ENCODE measurements at places on chromosomes 2 and 18.

DNA sequence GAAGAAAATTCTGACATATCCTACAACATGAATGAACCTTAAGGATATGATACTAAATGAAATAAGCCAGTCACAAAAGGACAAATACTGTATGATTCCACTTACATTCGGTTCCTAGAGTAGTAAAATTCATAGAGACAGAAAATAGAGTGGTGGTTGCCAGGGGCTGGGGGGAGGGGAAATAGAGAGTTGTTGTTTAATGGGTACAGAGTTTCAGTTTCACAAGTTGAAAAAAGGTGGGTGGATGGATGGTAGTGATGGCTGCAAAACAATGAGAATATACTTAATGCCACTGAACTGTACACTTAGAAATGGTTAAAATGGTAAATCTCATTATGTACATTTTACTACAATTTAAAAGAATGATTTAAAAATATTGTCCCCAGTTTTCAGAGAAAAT, 53.3 kb upstream of the NFU1 start:
- no peak for DNase-seq

DNA sequence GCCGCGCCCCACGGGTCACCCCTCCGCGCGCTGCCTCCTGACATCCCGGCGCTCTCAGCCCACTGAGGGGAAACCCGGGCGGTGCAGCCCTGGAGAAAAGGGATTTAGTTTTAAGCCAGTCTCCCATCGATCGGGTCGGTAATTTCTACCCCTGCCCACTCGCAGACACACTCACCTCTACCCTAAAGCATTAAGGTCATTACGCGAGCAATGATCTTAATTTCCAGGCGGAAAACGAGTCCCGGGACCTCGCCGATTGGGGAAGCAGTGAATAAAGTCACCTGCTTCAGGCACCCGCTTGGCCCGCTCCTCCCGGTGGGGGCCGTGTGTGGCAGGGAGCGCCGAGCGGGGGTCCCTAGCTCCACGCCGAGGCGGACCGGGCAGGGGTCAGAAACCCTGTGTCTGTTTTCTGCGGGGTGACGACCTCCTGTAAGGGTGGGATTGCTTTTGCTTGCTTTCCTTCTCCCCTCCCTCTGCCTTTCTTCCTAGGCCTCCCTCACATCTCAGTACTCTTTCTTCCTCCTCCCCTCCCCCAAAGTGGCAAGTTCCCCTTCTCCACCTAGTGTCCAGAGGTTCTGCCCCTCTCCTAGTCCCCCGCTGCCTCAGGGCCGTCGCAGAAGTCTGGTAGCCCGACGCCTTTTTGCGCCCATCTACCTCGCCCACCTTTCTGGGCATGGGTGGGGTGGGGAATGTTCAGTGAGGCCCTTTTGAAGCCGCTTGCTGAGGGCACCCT, 142.6 kb downstream of the MEIS1 start:
- DNase-seq = no peak

- no peak for DNase-seq
Observed at GRCh38 chr18:77110400-77110799, 22.2 kb downstream of the MBP start.

DNA sequence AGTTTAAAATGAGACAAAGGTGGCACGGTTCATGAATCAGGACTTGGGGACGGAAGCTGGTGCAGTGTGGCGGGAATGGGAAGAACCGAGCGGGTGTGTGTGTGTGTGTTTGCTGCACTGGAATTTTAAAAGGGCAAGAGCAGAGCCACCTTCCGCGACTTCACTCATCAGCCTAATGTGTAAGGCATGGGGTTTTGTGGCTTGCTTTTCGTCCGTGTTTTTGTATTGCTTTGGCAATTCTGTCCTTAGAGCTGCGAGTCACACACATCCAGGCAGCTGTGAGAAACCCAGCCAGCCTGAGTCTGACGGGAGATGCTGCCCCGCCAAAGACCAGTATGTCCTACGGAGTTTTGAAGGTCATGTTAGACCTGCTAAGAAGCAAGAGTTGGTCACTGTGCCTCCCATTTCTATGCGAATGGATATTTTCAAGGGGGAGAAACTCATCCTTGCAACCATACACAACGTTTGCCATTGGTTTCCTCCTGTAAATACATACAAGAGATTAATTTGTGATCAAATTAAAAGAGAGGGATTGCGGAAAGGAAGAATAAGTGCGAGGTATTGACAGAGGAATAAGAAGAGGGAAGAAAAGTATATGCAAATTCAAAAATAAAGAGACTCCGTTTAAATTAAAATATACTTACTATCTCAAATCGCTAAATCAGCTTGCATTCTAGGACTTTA, 665 bp upstream of the CACNB4 start:
- DNase-seq = no peak

GRCh38 chr2:230016844-230017243, 51.9 kb downstream of the SLC16A14 start:
- DNase-seq = no peak

- no peak for DNase-seq
Observed at GRCh38 chr2:133748007-133748700, 179.9 kb upstream of the NCKAP5 start.

GRCh38 chr2:207142461-207142860, 23.3 kb downstream of the KLF7 start:
- no peak for DNase-seq

- no peak for DNase-seq
Observed at GRCh38 chr2:197931661-197932312, 127.4 kb downstream of the PLCL1 start.

DNA sequence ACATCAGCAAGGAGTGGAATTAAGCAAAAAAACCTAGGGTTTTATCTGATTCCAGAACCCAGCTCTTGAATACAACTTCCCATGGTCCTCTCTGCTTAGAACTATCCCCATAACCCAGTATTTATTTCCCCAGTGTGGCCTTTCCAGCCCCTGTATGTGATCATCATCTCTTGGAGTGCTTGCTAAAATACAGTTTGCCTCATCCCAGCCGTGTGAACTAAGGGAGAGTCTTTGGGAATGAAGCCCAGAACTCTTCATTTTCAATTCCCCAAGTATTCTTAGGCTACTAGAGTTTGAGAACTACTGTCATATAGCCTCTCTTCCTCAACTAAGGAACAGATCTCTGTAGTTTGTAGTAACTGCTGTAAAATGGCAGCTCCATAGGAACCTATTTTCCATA, 173.1 kb downstream of the LCLAT1 start:
- DNase-seq = no peak

- DNase-seq = peak; percentile 60
Observed at GRCh38 chr2:112884869-112885505, 26.0 kb upstream of the IL37 start.

- DNase-seq = no peak
Observed at GRCh38 chr18:62258093-62258492, 67.0 kb upstream of the TNFRSF11A start.

- no peak for DNase-seq
Observed at GRCh38 chr2:222622910-222623309, 33.0 kb downstream of the FARSB start.

DNA sequence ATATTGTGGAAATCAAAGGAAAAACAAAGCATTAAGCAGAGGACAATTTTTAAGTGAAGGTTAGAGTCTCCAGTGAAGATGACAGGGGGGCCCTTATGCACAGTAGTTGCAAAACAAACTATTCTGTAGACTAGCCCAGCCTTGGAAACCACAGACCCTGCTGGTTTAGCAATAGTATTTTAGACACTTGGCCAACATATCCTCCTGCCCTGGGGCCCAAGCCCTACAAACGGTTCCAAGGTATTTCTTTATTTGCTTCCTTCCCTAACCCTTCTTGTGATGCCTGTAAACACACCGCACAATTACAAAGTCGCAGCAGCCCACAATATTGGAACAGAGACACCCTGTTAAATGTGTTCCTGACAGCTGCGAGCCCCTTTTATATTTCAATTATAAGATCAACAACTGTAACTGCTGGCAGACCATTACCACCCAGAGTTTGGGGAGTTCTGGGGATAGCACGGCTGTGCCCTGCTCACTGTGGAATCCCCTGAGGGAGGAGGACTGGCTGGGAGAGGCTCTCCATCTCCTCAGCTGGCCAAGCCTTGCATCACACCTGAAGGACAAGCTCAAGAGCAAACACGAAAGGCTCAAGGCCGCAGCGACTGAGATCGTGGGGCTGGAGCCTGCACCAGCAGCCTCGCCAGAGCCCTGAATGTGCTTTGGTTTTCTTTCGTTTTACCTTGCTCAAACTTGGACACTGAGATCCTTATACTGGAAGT, 282.2 kb upstream of the ATP5MC3 start:
- DNase-seq = no peak

DNA sequence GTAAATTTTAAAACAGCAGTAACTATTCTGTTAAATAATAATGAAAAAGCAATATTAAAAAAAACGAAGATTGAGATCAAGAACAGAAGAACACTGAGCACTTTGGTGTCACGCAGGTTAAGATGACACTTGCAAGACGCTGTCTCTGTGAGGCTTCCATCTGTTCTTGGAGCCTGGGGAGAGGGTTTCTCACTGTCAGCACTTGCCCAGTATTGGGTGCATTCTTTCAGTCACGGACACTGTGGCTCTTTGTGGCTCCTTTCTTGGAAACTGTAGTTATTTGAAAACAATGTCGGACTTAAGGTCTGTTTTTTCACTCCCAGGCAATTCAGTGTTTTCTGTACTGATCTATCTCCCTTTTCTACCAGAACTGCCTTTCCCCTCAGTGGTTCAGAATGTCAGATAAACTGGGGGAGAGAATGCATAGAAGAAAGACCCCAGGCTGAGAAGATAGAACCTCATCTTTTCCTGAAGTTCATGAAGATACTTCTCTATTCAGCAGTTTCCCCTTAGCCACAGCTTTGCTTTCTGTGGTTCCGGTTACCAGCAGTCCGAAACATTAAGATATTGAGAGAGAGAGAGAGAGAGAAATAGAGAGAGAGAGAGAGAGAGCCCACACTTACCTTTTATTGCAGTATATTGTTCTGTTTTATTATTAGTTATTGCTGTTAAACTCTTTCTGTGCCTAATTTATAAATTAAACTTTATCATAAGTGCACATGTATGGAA, 283.3 kb downstream of the DCDC2C start:
- DNase-seq = no peak

- no peak for DNase-seq
Observed at GRCh38 chr2:149389506-149390167, 59.2 kb downstream of the LYPD6 start.

DNA sequence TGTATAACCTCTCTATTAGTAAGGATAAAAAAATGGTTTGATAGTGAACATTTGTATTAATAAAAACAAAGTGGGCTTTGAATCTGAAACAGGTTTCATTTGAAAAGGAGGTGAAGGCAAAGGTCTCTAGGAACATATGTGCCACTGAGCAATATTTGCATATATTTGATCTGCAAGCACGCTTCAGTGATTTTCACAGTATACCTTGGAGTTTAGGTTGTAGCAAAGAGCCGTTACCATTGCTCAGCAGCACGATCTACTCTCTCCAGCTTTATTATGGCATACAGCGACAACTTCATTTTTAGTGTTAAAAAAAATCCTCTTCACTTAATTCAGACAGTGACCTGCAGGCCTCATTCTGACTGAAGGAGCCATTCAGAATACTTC, 75.8 kb upstream of the ZEB2 start:
- no peak for DNase-seq

DNA sequence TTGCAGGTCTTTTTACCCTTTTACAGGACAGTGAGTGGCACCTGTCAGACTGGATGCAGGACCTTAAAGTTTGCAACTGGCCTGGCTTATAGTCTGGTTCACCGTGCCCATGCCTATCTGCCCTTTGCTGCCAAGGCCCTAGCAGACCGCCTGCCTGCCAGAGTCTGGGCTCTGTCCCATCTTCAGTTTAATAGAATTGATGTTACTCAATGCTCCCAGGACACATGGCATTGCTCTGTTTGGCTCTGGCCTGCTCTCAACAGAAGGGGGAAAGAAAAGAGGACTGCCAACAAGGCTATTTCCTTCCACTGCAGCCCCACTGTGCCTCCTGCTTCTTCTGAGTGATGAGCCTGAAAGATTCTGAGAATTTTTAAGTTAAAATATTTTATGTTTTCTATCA, 25.6 kb upstream of the TMEM178A start:
- DNase-seq = no peak

DNA sequence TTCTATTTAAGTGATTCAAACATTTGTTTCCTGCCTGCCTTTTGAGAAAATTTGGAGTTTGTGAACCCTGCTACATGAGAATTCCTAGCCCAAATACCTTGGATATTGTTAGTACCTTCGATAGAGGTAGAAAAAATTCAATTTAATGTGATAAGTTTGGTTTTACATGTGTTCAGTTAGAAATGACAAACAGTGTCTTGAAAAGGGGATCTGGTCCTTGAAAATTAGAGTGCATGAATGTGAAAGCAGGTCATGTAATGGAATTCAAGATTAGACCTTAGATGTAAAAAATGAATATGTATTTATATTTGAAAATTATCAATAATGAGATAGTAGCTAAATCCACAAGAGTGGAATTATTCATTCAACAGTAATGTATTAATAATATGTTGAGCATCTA, 70.5 kb downstream of the PIK3C3 start:
- DNase-seq = no peak

DNA sequence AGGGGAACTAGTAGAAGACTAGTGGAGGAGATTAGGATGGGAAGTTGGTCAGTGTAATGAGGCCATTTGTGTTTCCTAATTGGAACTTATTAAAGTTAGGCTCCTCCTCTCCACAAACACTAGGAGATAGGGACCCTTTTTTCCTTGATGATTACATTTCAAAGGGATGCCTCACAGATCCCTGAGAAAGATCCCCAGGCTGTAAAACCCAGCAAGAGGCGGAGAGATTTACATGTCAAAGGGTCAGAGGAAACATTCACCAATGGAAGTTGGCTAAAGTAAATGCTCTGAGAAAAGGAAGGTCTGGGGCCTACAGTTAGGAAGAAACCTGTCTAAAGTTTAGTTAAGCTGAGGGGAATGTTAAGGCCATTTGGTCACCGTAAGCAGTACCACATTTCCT, 1.4 kb upstream of the CCDC85A start:
- no peak for DNase-seq

DNA sequence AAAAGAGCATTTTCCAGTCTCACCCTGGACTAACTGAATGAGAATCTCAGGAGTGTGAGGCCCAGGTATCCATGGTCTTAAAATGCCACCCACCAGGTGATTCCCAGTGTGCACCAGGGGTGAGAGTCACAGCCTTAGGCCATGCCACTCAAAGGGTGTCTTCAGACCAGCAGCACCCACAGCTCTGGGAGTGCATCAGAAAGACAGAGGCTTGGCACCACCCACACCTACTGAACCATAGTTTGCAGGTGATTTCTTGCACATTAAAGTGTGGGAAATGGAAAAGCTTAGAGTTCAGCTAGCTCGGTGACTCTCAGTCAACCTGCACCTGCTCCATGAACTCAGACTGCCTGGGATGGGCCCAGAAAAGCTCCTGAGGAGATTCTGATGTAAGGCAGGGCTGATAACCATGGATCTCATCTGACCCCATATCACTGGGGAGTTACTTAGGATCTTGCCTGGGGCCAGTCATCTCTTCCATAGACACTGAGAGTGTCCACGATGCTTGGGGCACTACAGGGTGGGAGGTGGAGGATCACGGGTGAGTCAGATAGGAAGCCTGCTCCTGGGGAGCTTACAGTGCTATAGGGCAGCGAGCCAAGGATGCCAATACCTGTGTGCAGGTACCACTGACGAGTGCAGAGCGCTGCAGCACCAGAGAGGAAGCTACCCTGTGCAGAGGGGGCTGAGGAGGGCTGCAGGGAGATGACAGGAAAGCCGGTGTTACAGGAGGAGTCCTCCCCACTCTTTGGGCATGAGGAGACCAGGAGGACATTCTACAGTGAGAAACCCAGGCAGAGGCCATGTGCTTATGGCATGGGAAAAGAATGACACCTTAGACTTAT, 4.6 kb downstream of the IL37 start:
- no peak for DNase-seq

GRCh38 chr2:107437265-107437664, 389.4 kb upstream of the RGPD4 start:
- no peak for DNase-seq

- DNase-seq = no peak
Observed at GRCh38 chr2:173672573-173673340, 292.4 kb downstream of the SP3 start.
